Left ventricle myocardium inferior (tissue), 1 donor: ENCODE measurements at places on chromosomes 11 and 22. TPM values are rescaled to one million over a fixed set of nuclear protein-coding genes. Genes with fewer than 3 reads are reported as not detected.

DNA sequence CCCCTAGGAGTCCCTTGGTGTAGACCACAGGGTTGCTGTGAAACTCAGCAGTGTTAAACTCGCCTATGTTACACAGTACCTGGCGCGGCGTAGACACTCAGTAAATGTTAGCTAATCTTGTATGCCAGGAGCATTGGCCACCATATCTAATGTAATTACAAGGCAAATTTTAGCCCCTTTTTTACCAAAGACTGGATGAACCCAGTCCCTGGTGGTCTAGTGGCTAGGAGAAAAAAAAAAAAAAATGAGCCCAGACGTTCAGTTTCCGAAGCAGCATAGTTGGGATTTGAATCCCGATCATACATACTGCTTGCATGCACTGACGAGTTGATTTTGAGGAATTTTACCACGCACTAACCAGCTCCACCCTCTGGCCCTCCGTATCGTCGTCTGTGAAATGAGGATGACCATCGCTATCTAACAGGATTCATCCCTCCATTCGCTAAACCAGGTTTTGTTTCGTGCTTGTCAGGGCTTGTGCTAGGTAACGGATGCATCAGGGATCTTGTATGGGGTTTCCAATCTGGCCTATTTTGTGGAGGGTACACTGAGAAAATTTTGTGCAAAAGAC is 688 bp downstream of the PTS start:
- no peak for DNase-seq
- H3K36me3 ChIP-seq = peaks cover 35% of the 10 kb centered on the region
- peak overlapping the region; percentile 96 for H3K27ac ChIP-seq

- H3K4me3 ChIP-seq = peak overlapping the region; percentile 53
- no peak for DNase-seq
- no peaks in the 10 kb centered on the region for H3K36me3 ChIP-seq
- peaks cover 14% of the 10 kb centered on the region for H3K4me1 ChIP-seq
These were observed 7.2 kb downstream of the ELFN2 start for GRCh38 chr22:37419969-37420685.

DNA sequence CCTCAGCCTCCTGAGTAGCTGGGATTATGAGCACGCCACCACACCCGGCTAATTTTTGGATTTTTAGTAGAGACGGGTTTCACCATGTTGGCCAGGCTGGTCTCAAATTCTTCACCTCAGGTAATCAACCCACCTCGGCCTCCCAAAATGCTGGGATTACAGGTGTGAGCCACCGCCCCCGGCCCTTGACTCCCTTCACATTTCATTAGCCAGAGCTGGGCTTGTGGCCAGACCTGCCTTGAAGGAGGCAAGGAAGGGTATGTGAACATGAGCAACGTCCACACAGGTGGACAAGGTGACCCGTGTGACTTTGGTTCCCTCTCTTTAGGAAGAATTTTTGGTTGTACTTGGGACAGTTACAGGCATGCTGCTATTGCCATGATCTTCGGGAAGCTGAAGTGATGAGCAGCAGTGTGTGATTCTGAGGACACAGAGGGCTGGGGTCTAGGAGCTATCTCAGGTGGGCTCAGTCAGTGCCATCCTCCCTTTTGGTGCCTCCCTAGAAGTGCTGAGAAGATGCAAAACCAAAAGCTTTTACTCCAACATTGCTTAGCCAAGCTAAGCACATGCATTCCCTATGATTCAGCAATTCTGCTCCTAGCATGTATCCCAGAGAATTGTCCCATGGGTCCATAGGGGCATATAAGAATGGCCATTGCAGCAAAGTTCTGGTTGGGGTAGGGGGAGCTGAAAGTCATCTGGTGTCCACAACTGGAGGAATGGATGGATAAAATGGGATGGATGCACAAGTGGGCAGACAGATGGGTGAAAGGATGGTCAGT is 6.1 kb downstream of the AP5B1 start:
- H3K27me3 ChIP-seq = no peaks in the 10 kb centered on the region
- H3K4me3 ChIP-seq = no peak overlapping the region
- H3K4me1 ChIP-seq = peaks cover 18% of the 10 kb centered on the region
- no peak for DNase-seq
- H3K36me3 ChIP-seq = peaks cover 22% of the 10 kb centered on the region
- no peak overlapping the region for H3K27ac ChIP-seq

LDHAL6A gene
- total RNA-seq = not detected
